ENCODE measurements at places on chromosomes 1 and 21.

- no peak for DNase-seq
Measured at GRCh38 chr1:223771469-223771813, 59.1 kb downstream of the CAPN2 start.

GRCh38 chr1:80657044-80657643 lies 1143.6 kb upstream of the ADGRL2 start:
- DNase-seq, result no peak

- no peak for DNase-seq
Measured at GRCh38 chr1:56448529-56449300, 130.6 kb downstream of the PLPP3 start.

- DNase-seq, result no peak
Measured at GRCh38 chr1:119327094-119327449, 41.5 kb upstream of the HAO2 start.

- no peak for DNase-seq
Measured at GRCh38 chr1:26946270-26946669, 14.0 kb downstream of the KDF1 start.

- DNase-seq, result no peak
Measured at GRCh38 chr1:234842726-234843641, 233.0 kb upstream of the IRF2BP2 start.

- DNase-seq, result no peak
Measured at GRCh38 chr1:14245954-14246353, 352.5 kb upstream of the KAZN start.

DNA sequence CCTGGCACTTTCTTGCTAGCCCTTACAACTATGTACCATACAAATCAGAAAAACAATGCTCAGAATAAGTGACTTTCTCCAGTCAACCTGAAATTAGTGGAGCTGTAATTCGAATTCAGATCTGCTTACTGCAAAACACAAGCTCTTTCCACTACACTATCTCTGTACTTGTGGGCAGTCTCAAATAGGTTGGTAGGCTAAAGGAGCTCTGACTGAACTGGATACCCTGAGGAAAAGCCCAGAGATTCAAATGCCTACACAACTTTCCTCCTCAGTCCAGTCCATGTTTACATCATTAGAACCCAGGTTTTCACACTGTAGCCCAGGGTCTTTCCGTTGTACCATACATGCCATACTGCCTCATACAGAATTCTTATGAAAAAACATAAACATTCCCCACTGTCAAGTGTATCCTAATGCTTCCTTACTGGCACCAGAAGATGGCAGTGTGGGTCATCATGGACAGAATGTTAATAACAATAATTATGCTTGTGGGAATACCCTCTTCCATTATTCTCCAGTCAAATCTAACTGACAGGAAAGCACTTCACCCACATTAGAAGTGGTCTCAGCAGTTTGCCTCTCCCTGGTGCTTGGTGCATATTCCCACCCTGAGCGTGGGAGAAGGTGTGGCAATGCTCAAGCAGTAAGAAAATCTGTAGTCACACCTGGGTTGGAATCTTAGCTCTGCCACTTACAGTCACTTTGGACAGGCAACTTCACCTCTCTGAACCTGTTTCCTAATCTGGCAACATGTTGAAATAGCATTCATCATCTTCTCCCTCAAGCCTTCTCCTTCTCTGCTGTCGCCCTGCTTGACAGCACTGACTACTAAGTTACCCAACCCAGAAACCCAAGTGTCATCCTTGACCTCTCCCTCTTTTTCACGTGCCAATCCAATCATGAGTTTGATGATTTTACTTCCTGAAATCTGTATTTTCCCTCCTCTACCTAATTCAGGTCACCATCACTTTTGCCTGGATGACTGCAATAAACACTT lies 14.4 kb upstream of the ZFYVE9 start:
- no peak for DNase-seq

- no peak for DNase-seq
Measured at GRCh38 chr1:6117624-6118023, 62.5 kb downstream of the CHD5 start.

- DNase-seq, result no peak
Measured at GRCh38 chr1:98929437-98929836, 75.2 kb downstream of the PLPPR5 start.

DNA sequence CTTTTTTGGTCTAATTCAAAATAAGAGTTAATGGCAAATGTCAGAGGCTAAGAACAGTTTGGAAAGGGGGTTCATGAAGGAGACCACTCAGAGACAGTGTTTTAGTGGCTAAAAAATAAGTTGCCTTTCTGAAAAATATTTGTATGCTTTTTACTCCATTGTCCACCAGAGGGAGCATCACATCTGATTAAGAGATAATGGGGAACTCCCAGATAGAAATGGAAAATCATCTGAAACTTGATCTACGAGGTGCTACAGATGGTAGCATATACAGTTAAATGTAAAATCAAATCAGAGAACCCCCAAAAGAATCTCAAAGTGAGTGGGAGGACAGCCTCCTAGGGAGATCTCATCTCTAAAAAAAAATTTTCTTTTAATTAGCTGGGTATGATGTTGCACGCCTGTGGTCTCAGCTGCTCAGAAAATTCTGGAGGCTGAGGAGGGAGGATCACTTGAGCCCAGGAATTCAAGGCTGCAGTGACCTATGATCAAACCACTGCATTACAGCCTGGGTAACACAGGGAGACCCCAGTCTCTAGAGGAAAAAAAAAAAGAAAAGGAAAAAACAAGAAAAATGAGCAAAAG lies 9.7 kb downstream of the SMYD3 start:
- no peak for DNase-seq

GRCh38 chr1:188689542-188689941 lies 1788.1 kb downstream of the BRINP3 start:
- no peak for DNase-seq

DNA sequence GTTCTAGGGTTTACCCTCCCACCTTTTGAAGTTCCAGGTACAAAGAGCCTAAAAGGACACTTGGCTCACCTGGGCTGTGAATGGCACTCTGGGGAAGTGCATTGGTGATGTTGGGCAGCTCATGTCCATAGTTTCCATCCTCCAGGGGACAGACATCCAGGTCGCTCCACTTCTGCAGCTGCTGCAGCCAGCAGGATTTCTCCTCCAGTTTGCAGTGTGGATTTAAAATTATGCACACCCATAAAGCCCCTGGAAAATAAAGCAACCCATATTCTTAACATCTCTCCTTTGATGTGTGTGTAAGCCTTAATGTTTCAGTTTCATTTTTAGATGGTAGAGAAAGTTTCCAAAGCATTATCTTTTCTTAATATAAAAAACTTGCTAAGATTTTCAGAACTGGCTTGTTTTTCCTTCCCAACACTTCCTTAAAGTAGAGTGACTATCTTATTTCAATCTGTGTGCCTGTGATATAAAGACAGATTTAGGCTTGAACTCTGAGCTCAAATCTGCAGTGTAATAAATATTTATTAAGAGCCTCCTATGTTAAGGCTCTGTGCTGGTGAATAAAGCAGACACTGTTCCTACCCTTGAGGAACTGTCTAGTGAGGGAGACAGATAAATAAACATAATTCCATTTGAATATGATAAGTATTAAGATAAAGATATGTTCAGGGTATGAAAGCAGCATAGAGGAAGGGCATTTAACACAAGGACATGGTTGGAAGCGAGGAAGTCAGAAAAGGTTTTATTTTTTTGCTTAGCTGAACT lies 39.1 kb downstream of the UROD start:
- no peak for DNase-seq

DNA sequence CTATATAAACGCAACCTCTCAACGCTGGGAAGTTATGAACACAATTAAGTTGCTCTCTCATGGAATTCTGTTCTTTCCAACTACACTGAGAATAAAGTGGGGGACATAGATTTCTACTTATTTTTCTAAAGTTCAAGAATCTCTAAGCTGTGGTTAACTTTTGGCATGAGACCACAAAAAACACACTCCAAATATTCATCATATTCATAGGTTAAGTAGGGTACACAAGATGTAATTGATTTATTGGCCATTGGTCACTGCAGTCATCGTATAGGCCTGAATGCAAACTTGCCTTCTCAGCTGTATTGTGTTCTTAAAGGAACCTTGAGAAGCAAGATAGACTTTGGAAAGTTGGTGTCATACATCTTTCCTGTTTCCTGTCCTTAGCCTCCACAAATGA lies 40.3 kb downstream of the PRRX1 start:
- no peak for DNase-seq

DNA sequence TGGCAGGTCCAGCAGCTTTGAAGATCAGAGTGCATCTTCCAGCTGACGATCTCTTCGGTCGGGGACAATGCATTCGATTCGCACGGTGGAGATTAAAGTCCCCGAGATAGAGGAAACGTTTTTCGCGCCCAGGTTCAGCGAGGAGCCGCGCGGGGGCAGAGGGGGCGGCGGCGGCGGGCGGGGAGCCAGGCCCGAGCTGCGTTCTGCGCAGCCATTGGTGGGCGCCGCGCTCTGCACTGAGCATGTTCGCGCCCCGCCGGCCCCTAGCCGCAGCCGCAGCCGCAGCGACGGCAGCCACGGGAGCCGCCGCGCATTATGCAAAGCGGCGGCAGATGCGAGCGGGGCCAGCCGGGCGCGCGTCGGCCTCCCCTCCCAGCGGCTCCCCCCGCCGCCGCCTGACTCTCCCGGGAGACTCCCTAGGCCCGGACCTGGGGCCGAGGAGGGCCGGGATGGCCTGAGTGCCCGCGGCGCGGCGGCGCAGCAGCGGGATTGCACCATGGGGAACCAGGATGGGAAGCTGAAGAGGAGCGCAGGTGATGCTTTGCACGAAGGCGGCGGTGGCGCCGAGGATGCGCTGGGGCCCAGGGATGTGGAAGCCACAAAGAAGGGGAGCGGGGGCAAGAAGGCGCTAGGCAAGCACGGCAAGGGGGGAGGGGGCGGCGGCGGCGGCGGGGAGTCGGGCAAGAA lies at the start of gene FMN2:
Gene FMN2, plus strand, starts transcription at position 270 of the 687 bp plus-strand sequence. Its CDS starts 227 bp downstream, at position 497.
- no peak for DNase-seq

DNA sequence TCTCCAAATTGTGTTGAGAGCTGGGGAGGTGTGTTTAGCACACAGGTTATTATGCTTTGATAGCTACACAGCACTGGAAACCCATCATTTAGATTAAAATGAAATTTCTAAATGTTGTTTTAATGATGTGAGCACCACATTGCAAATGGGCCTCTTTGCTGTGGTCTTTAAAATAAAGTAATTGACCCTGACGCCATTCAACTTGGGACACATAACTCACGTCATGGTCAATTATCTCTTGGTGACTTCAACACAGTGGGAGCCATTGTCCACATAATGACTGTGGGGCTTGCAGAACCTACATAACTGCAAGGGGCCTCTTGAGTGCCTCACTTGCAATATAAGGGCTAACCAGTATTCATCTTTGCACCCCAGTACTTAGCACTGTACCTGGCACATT lies 280.4 kb downstream of the HLX start:
- DNase-seq, result no peak
